ENCODE measurements at places on chromosomes 12 and 14.

DNA sequence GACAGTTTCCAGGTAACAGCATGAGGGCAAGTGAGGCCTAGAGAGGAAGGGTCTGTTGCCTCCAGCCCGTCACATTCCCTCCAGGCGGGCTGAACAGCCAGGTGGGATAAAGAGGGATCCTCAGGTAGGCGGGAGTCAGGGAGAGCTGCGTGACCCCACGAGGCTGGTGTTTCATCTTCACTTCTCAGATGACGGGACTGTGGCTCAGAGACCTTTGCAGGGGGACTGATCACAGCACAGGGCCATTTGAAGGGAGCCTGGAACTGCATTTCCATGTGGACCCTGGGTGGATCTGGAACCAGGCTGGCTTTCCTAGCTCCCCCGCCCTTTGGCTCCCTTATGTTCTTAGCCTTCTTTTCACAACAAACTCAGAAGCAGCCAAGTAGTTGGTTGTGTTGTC lies 37.4 kb downstream of the SH2B3 start:
- no peak for DNase-seq

GRCh38 chr14:72499746-72500145 lies 394.2 kb downstream of the DPF3 start:
- DNase-seq, result no peak

DNA sequence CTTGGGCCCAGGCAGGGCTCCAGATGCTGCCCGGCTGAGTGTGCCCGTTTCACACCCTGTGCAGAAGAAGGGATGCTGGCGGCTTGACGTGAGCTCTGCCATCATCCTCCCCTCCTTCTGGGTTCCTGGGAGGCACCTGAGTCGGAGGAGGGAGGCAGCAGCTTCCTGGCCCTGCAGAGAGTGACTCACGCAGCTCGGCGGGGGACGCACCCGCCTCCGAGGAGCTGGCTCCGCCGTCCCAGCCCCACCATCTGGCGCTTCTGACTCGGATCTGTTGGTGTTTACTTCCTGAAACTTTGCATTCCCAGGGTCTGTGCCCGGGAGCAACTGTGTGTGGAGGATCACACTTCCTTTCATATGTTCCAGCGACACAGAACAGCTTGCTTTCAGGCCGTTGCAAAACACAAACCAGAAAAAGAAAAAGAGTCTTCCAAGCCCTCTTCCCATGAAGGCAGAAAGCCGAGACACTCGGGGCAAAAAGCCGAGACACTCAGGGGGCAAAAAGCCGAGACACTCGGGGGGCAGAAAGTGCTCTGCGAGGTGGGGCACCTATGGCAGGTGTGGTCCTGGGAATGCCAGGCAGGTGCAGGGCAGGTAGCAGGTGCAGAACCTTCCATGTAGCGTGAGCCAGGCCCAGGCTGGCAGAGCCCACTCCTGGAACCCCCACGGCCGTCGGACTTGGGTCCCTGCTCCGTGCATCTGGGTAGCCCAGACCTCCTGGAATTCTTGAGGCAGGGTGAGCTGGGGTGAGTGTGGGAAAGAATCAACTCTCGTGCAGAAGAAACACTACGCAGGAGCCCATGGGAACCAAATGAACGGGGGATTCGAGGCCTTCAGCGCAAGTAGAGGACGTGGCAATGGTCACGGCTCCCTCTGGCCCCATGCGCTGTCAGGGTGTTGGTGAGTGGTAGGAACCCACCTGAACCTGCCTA lies 27.6 kb upstream of the GALNT9 start:
- DNase-seq, result peak; percentile 66

- DNase-seq, result no peak
These were observed 31.4 kb upstream of the SLC2A13 start for GRCh38 chr12:40137252-40137651.

DNA sequence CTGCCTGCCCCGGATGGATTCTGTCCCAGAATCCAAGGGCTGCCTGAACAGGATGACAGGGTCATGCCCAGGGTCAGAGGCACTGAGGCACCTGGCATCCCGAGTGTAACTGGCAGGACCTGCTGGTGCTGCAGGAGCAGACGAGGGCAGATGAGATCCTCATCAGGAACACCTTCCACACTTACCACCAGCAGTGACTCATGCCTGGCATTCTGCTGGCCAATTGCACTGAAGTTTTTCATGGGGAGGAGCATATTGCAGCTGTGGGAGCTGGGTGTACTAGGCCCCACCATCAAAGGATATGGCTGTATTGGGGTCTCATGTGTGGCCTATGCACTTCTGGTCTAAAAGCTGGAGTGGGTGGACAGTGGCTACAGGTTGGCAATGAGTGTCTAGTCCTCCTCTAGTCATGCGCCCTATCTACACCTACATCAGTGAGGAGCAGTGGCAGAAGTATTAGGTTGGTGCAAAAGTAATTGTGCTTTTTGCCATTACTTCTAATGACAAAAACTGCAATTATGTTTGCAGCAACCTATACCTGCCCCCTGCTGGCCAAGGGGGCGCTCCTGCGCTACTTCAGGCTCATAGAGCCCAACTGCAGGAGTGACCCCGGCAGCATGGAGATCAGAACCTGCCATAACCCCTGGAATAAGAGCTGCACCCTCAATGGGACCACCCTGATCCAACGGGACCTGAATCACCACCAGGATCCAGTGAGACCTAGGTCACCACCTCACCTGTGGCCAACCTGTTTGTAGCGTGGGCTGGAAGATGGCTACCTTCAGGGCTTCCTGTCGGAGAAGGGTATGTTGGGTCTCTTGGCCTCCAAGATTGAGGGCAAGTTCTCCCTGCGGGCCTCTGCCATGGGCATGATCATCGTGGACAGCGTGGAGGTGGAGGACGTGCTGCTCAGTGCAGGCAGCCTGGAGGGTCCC lies 8.0 kb upstream of the C12orf42 start:
- peak; percentile 18 for DNase-seq

DNA sequence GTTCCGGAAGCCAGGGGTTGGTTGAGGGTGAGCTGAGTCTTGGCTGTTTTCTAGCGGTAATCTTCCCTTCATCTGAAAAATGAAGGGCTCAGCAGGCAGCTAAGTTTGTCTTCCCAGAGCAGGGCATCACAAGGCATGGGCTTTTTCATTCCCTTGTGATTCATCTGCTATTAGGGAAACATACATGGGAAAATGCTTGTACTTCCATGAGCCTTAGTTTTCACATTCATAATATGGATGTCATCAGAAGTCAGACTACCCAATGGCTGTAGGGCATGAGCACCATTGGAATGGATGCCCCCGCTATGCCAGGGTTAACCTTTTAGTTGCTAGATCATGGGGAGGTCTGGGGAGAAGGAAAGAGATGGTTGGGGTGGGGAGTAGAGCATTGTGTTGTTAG lies 18.7 kb downstream of the HELB start:
- no peak for DNase-seq

Measured in femur (tissue), 1 donor.